H9 (cell line): ENCODE measurements at places on chromosomes 4 and X. TPM values are rescaled to one million over a fixed set of nuclear protein-coding genes. Genes with fewer than 3 reads are reported as not detected.

Gene TRIM2
- total RNA-seq: 28.9 and 29.0 TPM in 2 replicates

Gene PTTG2
- not detected in 2 replicates for total RNA-seq

Gene GIMD1
- total RNA-seq: not detected in 2 replicates

Gene MAMLD1
- 0.48 and 0.53 TPM in 2 replicates for total RNA-seq
